ENCODE measurements at places on chromosomes 7 and 10.

DNA sequence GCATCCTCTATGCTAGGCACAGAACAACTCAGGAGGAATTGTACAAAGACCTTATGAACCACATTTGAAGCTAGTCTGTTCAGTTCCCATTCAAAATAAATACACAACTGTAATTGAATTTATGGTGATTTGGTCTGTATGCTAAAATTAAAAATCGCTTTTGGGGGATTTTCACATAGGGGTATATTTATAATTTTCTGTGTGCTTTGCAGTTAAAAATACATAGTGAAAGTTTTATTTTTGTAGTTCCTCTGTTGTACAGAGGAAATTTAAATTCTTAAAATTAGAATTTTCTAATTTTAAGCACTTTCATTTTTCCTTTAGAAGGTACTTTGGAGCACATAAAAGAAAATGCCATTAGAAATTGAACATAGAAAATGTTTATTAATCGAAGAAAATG is 6.9 kb downstream of the RABGEF1 start:
- DNase-seq = no peak

- DNase-seq = no peak
Measured at GRCh38 chr7:23058408-23059096, 44.6 kb upstream of the HYCC1 start.

- no peak for DNase-seq
Measured at GRCh38 chr7:36036590-36036989, 116.5 kb upstream of the EEPD1 start.

GRCh38 chr10:34081347-34081743 is 733.8 kb downstream of the PARD3 start:
- DNase-seq = no peak

DNA sequence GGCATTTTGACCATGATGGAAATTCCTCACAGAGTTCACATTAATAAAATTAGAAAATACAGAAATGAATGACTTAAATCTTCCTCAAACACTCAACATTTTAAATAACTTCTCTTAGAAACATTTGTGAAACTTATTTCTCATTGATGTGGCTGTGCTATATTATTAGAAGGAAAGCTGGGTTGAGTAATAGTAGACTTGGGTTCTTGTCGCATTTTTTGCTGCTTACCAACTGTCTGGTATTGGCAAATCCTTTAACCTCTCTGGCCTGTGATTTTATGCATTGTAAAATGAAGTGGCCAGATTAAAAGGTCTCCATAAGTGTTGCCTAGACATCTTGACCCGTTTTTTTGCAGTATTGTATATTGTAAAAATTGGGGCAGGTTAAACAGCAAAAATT is 66.5 kb downstream of the VPS50 start:
- no peak for DNase-seq
